ENCODE measurements at places on chromosomes 4 and X. TPM values are rescaled to one million over a fixed set of nuclear protein-coding genes. Genes with fewer than 3 reads are reported as not detected.

GRCh38 chr4:98508829-98509598 is 149.4 kb downstream of the TSPAN5 start:
- no peak for DNase-seq

GRCh38 chrX:40095583-40096394 is 2.0 kb downstream of the BCOR start:
- DNase-seq = peak; percentile 88

The STIM2 gene
- total RNA-seq = 54.3 TPM

The BMPR1B gene
- 5.2 TPM for total RNA-seq

GRCh38 chr4:163736876-163737275 is 242.4 kb downstream of the TMA16 start:
- DNase-seq = no peak

DNA sequence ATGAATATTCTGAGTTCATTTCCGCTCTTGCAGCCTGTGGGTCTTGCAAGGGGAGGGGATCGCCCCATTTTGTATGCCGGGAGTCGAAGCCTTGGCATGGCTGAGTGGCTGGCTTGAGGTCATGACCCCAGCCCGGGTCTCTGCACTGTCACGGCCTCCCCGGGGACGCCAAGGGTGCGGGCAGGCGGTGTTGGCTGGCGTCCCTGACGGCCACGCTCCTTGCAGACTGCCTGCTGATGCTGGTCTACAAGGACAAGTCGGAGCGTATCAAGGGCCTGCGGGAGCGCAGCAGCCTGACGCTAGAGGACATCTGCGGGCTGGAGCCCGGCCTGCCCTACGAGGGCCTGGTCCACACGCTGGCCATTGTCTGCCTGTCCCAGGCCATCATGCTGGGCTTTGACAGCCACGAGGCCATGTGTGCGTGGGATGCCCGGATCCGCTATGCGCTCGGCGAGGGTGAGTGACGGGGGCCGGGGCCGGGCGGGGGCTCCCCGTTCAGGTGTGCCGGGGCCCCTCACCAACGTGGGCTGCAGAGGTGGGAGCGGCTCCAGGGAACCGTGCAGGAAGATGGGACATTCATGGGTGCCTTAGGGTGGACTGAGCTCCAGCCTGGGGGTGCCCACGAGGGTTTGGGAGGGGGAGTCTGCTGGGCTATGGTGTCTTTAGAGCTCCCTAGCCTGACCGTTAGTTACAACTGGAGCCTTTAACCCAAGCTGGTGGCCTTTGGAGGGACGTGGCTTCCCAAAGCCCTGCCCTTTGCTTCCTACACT is 10.3 kb downstream of the DOK7 start:
- no peak for DNase-seq

DNA sequence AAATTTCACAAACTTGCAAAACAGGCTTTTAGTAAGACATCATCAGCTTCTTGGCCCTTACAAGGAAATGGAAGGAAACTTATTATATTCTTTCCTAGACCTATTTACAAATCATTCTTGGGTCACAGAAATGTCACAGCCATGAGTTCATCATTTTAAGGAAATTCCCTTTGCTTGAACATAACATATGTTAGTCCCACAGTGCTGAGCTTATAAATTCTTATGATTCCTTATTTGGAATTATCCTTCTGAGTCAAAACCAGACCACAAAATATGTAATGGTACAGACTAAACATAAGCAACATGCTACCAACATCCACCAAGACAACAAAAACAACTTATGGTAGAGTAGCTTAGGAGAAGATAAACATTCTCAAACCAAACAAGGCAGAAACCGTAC is 236.9 kb upstream of the CTSO start:
- DNase-seq = no peak

The MAP9 gene
- total RNA-seq = 12.4 TPM

GRCh38 chr4:76366737-76367136 is 54.2 kb downstream of the CCDC158 start:
- DNase-seq = no peak
